Activated gamma-delta T cell treated with Interleukin-2 at 50 U/mL for 16 hours (primary cell): ENCODE measurements at places on chromosomes 6 and 20.

GRCh38 chr6:149922642-149923326 is at the start of gene RAET1G:
Gene RAET1G (minus strand): TSS chr6:149923121. CDS start chr6:149923010, 111 bp downstream.
- DNase-seq: peak; percentile 77

- no peak for DNase-seq
Observed at GRCh38 chr20:42218621-42219374, 600.6 kb upstream of the CHD6 start.

- DNase-seq: no peak
Observed at GRCh38 chr6:138631566-138631965, 132.3 kb upstream of the NHSL1 start.

DNA sequence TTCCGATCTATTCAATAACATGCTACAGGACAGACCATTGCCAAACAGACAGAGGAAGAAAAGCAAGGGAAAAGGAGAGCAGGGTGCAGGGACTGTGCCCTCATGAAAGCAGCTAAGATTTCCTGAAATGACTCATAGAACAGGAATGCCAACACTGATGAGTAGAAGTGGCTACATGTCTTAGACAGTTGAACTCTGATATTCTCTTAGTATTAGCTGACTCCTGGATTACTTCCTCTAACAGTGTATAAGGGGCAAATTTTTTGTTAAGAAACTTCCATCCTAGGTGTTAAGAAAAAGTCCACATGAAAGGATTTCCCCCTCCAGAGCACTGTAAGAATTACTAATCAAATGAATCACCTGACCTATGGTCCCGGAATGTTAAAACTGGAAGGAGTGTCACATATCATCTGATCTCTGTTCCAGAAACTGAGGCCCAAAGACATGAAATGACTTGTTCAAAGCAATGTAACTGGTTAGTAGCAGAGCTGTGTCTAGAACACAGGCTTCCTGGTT is 224.9 kb downstream of the IBTK start:
- no peak for DNase-seq

DNA sequence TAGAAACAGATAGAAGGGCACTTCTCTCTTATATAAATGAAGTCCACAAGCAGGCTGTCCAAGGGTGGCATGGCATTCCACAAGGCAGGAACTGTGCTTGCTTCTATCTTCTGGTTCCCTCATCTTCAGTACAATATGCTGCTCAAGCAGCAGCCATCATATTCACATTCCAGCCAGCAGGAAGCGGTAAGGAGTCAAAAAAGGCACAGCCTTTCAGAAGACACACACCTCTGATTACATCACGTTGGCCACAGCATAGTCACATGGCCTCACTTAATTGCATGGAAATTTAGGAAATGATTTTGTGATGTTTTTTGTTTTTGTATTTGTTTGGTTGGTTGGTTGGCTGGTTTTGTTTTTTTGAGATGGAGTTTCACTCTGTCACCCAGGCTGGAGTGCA is 19.0 kb downstream of the REM1 start:
- no peak for DNase-seq

DNA sequence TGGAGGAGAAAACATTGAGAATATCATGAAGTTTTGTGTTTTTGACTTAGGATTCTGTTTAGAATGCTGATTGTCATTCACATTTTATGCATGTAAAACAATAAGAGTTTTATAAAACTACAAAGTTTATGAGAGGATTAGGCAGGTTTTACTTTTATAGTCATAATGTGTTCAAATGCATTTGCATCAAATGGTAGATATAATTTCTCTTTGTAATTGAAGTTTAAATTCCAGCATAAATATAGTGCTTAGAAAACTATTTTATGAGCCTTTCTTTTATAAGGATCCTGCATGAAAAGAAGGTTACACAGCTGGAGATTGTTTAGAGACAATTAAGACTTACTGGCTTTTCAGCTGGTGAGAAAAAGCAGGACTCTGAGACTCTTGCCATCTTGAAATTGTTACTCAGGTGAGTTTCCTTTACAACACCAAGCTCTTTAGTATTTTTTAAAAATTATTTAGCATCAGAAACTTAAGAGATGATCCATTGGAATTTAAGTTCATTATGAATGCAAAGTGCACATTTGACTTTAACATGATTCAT is 157.1 kb upstream of the MAN1A1 start:
- DNase-seq: no peak

DNA sequence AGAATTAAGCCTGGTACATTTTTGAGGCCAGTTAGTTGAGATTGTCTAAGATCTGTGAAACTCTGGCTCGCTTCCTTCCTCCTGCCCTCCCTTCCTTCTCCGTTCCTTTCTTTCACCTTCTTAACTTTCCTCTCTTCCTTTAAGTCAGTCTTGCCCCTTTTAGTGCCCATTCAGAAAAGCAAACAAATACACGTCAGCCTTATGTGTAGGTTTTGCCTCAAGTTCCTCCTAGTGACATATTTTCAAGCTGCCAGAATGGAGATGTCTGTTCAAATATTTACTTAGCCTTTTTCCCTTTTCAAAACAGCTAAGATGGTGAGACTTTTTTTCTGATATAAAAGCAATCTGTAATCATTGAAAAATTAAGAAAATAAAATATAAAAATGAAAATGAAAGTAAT is 178.4 kb downstream of the FARS2 start:
- no peak for DNase-seq

GRCh38 chr6:57315111-57315510 is 2.3 kb upstream of the PRIM2 start:
- no peak for DNase-seq
